HAP-1 (cell line): ENCODE measurements at places on chromosomes 7 and 10.

DNA sequence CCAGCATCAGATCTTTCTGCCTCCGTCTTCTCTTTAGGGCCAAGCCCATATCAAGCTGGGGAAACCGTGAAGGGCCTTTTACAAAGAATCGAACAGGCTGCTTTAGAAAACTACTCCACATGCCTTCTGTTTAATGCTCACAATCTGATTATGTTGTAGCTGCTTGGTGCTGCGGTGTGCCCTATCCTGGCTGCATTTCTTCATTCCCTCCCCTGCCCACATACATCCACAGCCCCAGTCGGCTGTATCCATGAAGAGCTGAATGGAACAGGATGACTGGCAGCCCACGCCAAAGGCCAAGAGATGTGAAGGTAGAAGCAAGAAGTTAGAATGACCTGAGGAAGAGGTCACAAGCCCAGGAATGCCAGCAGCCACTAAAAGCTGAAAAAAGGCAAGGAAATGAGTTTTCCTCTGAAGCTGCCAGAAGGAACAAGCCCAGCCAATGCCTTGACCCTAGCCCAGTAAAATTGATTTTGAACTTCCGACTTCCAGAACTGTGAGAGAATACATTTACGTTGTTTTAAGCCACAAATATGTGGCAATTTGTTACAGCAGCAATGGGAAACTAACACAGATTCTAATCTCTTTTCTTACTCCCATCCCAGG, 22.2 kb downstream of the TAS2R41 start:
- no peak for DNase-seq

DNA sequence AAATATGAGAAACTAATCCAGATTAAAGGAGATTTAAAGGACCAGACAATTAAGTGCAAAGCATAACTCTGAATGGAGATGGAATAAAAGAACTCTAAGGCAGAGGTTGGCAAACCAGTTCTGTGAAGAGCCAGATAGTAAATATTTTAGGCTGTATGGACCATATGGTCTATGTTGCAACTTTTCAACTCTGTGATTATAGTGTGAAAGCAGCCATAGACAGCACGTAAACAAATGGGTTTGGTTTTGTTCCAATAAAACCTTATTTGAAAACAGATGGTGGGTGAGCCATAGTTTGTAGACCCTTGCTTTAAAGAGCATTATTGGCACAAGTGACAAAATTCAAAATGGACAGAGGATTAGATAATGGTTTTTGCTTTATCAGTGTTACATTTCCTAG, 884.1 kb downstream of the CCSER2 start:
- DNase-seq: no peak

- DNase-seq: no peak
Observed at GRCh38 chr10:123445261-123445775, 220.8 kb upstream of the GPR26 start.

GRCh38 chr10:6612371-6612770, 32.3 kb upstream of the PRKCQ start:
- DNase-seq: no peak

DNA sequence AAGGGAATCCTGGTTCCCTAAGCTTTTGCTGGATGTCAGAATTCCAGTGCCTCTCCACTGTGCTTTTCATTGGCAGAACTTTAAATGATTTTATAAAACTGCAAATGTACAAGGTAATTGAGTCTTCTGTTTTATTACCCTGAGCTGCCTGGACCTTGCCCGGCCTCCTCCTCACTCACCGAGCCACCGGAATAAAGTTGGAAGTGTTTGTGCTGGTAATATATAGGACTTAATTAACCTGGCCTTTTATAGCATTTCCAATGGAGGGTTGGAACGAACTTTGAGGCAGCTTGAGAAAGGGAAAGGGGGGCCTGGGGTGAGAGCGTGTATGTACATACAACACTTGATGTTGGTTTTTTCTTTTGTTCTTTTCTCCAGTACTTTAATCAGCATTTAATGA, 43.4 kb downstream of the ZNF503 start:
- no peak for DNase-seq

GRCh38 chr7:114527589-114527988, 113.0 kb downstream of the FOXP2 start:
- DNase-seq: no peak

- DNase-seq: peak; percentile 82
Observed at GRCh38 chr7:88217675-88218428, 2.0 kb downstream of the SRI start.

- DNase-seq: no peak
Observed at GRCh38 chr7:98957766-98958165, 79.4 kb downstream of the TRRAP start.

GRCh38 chr10:87634311-87634710, 25.4 kb upstream of the PAPSS2 start:
- no peak for DNase-seq

GRCh38 chr10:54496852-54497251, 304.2 kb downstream of the PCDH15 start:
- DNase-seq: no peak
